HCEC 1CT (cell line): ENCODE measurements at places on chromosomes 7 and 10.

- peak; percentile 96 for DNase-seq
These were observed 18.4 kb downstream of the TSPAN14 start for GRCh38 chr10:80472234-80473095.

- DNase-seq: no peak
These were observed 162.9 kb downstream of the ZNF33B start for GRCh38 chr10:42475168-42476098.

GRCh38 chr7:12719981-12720865 is 32.8 kb downstream of the ARL4A start:
- no peak for DNase-seq

DNA sequence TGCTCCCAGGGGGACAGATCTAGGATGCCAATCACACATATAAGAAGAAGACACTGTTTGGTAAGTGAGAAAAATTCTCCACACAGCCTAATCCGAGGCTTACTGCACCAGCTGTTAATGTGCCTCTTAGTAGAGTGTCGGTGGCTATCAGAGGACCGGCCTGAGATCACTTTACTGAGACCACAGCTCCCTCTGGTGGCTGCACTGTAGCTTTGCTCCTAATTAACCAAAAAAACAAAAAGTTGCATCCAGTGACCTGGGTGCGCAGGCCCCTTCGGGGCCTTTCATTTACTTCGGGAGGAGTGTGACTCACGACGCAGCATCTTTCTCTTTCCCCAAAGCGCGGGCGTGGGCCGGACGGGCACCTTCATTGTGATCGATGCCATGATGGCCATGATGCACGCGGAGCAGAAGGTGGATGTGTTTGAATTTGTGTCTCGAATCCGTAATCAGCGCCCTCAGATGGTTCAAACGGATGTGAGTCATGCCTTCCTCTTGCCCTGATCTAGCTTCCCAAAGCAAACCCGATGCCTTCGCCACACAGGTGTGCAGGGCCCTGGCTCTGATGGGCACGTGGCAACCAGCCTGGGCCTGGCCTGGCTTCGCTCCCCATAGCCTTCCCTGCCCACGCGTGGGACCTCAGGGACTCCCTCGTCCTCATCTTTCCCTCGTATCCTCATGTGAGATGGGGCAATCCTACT is 56.7 kb downstream of the MKI67 start:
- DNase-seq: peak; percentile 70

DNA sequence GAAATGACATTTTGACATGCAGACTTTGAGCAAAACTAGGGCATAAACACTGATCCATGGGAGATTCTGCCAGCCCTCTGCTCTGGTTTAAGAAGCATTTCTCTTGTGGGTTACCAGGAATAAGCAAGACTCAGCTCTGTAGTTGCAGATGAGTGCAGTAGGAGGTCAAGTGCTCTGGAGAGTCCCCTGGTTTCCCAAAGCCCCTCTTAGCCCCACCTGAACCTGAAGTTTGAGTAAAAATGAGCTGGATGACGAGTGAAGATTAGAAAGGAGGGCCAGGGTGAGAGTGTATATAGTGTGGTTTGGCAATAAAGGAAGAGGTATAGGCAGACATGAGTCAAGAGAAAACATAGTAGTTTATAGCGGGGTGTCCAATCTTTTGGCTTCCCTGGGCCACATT is 220.3 kb downstream of the ARL4A start:
- DNase-seq: no peak

DNA sequence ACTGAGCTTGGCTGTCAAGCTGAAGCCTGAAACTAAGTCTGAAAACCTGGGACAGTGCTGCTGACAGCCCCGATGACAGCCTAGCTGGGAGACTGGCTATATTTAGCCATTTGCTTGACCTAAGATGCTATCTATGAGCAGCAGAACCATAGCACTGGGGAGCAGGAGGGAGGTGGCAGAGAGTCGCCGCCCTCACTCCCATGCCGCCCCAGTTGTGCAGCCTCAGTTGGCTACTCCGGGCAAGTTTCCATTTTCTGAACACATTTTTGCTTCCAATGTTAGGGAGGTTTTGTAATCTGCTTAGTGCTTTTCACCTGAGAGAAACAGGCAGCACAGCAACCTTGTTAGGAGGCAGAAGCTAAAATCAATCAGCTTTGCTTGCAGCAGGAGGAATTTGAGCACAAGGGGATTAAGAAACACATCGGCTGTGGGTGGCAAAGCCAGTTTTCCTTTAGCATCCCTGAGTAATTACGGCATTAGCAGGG is 20.4 kb upstream of the C10orf71 start:
- no peak for DNase-seq

DNA sequence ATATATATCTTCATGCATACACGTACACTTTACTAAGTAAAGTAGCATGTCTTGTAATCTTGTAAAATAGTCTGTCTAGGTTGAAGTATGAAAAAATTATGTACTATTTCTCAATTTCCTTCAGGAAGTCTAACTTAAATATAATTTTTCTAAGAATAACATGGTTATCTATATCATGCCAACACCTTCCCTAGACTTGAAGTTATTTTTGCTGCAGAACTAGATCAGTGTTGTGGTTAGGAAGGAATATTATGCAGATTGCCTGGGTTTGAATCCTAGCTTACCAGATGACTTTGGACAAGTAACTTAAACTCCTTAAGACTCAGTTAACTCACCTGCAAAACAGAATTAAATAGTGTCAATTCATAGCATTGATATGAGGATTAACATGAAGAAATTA is 142.2 kb upstream of the SEMA3A start:
- no peak for DNase-seq

DNA sequence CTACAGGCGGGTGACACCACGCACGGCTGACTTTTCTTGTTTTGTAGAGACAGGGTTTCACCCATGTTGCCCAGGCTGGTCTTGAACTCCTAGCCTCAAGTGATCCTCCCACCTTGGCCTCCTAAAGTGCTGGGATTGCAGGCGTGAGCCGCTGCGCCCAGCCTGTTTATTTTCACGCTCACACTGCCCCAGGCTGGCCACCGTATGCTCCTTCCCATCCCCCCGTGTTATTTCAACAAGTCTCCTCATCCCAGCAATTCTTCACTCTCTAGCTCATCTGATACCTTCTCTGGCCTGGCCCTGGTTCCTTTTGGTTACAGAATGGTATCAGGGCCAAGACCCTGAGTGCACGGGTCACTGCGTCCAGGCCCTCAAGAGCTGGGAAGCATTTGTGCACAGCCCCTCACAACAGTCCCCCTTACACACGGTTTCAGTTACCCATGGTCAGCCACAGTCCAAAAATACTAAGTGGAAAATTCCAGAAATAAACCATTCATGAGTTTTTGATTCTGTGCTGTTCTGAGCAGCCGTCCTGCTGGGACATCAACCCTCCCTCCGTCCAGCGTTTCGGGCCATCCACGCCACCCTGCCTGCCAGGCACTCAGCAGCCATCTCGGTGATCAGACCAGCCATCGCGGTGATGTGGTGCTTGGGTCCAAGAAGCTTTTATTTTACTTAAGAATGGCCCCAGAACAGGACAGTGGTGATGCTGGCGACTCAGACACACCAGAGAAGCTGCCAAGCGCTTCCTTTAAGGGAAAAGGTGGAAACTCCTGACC is 8.9 kb downstream of the COX19 start:
- no peak for DNase-seq

DNA sequence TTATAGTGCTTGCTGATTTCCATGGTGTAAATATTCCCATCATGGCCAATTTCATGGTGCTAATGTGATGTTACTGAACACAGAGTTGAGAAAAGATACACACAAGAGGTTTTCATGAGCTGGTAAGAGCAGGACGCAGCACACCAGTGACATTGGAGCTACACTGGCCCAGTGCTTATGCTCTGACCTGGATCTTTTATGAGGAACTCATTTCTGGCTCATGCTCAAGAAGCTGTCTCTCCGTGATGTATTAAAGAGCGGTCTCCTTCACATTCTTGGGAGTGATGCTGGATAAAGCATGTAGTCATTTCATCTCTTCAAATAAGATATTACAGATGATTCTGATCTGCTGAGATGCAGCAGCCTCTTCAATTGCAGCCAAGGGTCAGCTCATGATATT is 785.2 kb downstream of the GRID1 start:
- DNase-seq: no peak

DNA sequence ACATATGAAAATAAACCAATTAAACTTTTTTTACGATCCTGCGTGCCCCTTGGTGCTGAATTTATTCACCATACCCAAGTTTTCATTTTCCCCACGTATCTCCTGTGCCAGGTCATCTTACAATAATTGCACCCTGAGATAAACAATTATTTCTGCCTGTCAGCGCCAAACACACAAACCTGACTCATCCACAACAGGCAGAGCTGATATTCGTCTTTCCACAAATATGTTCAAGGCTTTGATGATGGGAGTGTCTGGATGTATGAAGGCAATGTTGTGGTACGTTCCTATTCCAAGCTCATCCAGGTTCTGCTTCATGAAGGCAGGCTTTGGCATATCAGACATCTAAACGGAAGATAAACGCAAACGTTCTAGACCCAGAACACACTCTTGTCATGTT is 45.8 kb upstream of the RHEB start:
- peak; percentile 45 for DNase-seq
